Stimulated activated CD4-positive, alpha-beta T cell treated with anti-CD3 and anti-CD28 coated beads, Interleukin-15, amount 100 ng/mL, for 48 hours (primary cell): ENCODE measurements at places on chromosomes 7 and 10.

- no peak for DNase-seq
Measured at GRCh38 chr7:52838981-52839411, 196.4 kb upstream of the POM121L12 start.

GRCh38 chr10:20287586-20287985 is 471.4 kb downstream of the PLXDC2 start:
- DNase-seq, result no peak

DNA sequence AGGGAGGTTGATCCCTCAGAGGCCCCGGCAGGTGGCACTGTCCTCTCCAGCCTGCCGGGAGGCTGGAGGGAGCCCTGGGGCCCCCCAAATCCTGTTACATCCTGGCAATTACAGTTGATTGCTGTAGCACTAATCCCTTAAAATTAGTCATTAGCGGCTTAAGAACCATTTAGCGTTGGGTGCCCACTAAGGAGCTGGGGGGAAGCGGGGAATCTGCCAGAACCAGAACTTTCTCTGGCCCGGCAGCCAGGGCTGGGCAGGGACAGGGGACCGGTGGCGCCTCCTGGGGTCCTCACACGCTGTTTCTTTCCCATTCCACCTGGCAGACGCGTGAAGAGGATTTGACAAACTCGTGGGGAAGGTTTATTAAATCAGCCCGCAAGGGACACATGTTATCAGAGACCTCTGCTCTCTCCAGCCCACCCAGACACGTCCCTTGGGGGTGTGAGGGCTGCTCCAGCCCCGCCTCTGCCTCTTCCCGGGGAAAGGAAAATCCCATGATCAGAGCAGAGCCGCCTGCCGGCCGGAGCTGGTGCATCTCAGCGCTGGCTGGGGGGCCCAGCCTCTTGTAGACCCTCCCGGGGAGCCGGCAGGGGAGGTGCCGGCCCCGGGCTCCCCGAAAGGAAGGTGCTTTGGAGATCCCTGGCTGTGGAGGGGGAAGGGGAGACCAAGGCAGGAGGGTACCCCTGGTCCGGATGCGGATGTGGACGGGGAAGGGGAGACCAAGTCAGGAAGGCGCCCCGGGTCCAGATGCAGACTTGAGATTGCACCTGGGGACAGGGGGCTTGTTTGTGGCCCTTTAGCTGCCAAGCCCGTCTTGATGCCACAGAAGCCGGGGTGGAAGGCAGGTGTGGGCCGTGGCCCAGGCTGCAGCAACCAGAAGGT is 142.7 kb downstream of the ELFN1 start:
- DNase-seq, result no peak

- no peak for DNase-seq
Measured at GRCh38 chr7:144854839-144855424, 19.1 kb upstream of the TPK1 start.

DNA sequence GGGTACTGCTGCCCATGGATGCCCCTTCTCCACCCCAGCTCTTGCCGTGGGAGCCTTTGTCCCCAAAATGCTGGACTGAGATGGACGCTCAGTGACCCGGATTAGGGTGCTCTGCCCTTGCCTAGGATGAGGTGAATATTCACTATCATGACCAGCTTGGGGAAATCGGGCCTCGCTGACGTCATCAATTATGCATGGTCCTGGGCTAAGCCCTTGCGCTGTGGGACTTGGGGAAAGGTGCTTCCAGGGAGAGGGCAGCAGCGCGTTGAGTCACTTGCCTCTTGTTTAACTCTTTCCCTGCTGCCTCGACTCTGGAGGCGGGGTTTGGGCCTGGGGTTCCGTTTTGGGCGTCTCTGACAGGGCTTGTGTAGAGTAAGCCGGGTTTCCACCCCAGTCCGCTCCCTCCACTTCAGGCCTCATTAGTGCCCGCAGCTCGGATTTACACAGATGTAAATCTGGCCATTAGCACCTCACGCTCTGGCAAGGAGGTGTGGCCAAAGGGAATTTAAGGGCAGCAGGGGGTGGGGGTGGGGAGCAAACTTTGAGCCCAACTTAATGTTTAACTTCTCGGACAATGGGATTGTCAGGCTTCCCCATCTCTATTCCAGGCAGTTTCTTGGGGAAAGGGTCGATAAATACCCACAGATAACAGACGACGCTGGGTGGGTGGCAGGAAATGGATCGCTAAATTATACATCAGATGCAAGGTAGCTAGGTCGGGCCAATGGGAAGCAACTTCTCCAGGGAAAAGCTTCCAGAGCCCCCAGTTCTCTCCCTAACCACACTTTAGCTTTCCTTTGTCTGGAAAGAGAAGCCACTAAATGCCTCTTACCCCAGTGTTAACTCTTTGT is 51.3 kb upstream of the TCF7L2 start:
- DNase-seq, result no peak

- DNase-seq, result no peak
Measured at GRCh38 chr10:110817614-110818013, 54.1 kb upstream of the PDCD4 start.

DNA sequence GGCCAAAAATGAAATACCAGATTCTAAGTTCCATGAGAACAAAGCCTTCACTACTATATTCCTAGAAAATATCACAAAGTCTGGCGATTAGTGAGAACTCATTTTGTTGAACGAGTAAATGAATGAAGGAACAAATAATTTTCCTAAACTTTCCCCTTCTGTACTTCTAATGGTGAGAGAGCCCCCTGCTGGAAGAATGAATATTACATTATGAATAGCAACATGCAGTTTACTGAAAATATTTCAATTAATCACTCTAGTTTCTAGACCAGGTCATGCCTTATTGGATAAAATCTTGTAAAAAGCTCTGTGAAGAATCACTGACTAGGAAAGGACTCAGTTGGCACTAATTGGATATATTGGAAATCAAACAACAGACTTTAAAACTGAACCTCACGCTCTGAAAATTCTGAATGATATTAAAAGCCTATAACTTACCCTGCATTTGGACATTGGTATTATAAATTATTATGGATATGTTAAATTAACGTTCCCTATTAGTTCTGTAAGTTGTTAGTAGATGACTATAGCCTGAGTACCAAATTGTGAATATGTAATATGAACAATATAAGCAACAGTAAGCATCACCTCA is 32.4 kb upstream of the MTPN start:
- DNase-seq, result no peak

GRCh38 chr7:98733036-98733435 is 116.0 kb downstream of the NPTX2 start:
- peak; percentile 57 for DNase-seq

- no peak for DNase-seq
Measured at GRCh38 chr10:93261961-93262610, 188.4 kb downstream of the CYP26A1 start.

DNA sequence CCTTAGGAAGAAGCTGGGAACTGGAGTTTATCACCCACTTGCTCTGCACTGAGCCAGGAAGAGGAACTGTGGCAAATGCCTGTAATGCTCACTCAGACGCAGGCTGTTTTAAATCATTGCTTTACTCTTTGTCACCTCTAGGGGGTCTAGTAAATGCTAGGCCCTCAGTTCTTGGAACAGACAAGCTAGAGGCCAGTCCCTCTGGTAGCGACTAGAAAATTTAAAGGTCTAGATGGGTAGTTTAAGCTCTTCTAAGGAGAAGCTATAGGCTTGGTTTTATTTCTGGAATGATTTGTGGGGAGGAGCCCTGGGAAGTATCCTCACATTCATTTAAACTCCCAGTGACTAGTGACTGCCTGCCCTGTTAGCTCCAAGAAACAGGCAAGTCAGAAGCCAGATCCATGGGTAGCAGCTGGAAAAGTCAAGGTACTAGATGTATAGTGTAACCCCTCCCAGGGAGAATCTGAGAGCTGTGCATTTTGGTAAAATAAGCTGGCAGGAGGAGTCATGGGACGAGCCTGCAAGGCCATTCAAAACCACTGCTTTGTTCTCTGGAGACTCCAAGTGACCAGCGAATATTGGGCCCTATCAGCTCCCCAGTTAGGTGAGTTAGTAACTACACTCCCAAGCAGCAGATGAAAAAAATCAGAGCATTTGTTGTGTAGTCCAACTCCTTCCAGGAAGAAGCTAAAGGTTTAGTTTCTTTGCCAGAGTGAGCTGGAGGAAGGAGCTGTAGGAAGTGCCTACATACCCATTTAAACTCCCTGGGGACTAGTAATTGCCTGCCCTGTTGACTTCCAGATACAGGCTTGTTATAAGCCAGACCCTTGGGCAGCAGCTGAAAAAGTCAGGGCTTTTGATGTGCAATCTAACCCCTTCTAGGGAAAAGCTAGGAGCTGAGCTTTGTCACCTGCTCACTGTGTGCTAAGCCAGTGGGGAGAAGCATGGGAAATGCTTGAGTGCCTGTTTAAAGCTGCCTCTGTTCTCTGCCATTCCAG is 68.9 kb downstream of the DYNC1I1 start:
- DNase-seq, result no peak

DNA sequence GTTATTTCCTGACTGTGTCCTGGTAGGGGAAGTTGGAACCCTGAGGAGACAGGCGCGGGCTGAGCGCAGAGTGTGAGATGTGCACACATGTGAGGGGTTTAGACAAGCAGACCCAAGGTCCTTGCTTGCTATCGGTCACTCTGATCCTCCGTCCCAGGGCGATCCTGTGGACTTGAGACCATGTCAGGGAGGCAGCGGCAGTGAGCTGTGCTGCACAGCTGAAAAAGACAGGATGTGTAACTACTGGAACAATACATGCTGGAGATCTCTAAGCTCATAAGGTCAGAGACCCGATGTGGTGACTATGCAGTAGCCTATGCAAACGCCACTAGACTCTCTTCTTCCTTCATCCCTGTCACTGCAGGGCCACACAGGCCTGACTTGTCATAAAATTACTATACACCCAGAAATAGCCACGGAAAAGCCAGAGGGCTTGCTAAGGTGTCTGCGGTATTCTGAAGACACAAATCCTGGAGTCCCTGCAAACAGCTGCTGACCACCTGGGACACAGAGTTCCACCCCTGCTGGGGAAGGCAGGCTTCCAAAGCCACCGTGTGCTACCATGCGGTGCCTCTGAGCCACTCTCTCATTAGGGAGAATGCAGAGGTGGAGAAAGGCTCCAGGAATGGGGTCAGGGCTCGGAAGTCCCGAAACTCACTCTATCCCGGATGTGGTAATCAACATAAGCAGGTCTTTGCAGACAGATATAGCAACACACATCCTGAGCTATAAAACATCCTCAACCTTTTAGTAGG is 91.1 kb upstream of the DDC start:
- no peak for DNase-seq

DNA sequence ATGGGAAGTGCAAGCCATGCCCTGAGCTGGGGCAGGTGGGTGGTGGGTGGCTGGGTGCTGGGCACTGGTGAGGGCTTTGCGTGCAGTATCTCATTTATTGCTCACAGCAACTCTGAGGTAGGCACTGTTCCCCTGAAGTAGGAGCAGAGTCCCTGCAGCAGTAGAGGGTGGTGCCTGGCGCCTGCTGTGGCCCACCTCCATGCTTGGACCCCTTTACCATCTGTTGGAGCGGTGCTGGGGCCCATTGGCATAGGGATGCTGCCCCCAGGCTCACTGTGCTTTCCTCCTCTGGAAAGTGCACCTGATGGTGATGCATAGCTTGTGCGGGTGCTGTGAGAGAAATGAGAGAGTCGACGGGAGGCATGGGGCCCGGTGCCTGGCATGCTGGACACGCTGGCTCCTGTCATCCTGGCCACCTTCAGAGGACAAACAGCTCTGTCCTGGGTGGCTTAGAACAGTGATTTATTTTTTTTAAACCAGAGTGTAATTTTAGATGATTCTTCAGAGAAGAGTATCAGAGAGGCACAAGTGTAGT is 10.4 kb downstream of the SFRP5 start:
- no peak for DNase-seq

GRCh38 chr7:6545398-6546126 is 5.7 kb downstream of the GRID2IP start:
- DNase-seq, result no peak

DNA sequence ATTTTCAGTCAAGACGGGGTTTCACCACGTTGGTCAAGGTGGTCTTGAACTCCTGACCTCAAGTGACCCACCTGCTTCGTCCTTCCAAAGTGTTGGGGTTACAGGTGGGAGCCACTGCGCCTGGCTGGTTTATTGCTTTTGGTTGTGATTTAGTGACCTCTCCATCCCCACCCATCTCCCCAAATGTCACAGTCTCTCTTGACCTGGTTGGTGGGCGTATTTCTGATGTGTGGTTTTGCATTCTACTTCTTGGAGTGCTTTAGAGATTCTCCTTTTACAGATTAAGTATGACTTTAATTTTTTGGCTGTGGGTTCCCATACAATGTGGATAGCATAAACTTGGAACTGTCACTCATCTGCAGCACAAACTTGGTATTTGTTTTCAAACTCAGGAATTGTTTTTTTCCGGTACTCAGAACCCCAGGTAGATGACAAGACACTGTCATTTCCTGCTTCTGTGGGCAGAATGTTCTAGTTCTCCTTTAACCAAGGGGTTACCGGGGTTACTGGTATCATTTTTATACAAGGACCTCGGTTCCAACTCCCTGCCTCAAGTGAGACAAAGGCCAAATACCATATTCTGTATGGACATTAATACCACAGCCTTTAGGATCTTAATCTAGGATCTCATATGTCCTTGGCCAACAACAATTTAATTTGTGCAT is 50.5 kb downstream of the MRC1 start:
- no peak for DNase-seq

GRCh38 chr10:77006836-77007511 is 630.6 kb downstream of the KCNMA1 start:
- no peak for DNase-seq

GRCh38 chr10:31171402-31172083 is 139.9 kb upstream of the ZNF438 start:
- DNase-seq, result no peak

DNA sequence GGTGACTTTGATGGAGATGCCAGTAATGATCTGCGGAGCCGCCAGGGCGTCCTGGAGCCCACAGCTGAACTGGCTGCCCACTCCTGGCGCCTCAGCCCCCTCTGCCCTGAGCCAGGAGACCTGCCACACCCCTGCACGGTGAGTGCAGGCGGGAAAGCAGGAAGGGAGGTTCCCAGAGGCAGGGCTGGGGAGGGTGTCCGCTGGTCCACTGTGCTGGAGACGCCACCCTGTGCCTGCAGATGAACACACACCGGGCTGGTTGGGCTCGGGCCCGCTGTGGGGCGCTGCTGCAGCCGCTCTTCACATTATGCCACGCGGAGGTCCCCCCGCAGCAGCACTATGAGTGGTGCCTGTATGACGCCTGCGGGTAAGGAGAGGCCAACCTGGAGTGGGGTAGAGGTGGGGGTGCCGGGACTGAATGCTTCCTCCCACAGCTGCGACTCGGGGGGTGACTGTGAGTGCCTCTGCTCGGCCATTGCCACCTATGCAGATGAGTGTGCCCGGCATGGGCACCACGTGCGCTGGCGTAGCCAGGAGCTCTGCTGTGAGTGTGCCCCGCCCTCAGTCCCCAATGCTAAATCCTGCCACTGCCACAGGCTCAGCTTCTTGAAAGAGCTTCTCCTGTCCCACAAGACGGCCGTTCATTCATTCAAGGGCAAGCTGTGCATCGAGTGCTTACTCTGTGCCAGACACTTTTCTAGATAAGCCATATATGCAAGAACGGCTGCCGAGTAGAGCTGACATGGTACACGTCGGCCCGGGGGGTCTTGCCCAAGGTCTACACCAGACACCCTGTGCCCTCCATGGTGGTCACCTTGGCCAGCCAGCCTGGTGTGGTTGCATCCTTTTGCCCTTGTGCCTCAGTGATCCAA is 14.3 kb upstream of the ZNF467 start:
- DNase-seq, result peak; percentile 23

GRCh38 chr10:110756876-110757275 is 112.7 kb downstream of the RBM20 start:
- no peak for DNase-seq
